ENCODE measurements at places on chromosomes 7 and 10. TPM values are rescaled to one million over a fixed set of nuclear protein-coding genes. Genes with fewer than 3 reads are reported as not detected.

The TRIM74 gene
- total RNA-seq, result 0.13 TPM

The VWA2 gene
- 1.8 TPM for total RNA-seq

The EPHA1 gene
- 51.5 TPM for total RNA-seq

The TBRG4 gene
- 90.3 TPM for total RNA-seq

The CABCOCO1 gene
- not detected for total RNA-seq

The SFRP4 gene
- 0.26 TPM for total RNA-seq

The SPDYE11 gene
- not detected for total RNA-seq

The NPSR1 gene
- not detected for total RNA-seq

The NOS3 gene
- total RNA-seq, result under 0.01 TPM

The HOXA9 gene
- not detected for total RNA-seq

The KNDC1 gene
- total RNA-seq, result under 0.01 TPM

The ELFN1 gene
- under 0.01 TPM for total RNA-seq

DNA sequence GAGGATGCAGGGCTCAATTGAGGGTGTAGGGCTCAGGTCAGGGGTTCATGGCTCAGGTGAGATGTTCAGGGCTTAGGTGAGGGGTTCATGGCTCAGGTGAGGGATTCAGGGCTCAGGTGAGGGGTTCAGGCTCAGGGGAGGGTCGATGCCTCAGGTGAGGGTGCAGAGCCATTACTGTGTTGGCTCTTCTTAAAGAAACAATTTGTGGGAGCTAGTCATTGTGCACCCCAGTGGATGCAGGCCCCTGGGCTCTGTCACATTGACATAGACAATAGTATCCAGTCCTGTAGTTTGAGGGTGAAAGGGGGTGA is 86.7 kb downstream of the ADCY1 start:
- no peak for DNase-seq

DNA sequence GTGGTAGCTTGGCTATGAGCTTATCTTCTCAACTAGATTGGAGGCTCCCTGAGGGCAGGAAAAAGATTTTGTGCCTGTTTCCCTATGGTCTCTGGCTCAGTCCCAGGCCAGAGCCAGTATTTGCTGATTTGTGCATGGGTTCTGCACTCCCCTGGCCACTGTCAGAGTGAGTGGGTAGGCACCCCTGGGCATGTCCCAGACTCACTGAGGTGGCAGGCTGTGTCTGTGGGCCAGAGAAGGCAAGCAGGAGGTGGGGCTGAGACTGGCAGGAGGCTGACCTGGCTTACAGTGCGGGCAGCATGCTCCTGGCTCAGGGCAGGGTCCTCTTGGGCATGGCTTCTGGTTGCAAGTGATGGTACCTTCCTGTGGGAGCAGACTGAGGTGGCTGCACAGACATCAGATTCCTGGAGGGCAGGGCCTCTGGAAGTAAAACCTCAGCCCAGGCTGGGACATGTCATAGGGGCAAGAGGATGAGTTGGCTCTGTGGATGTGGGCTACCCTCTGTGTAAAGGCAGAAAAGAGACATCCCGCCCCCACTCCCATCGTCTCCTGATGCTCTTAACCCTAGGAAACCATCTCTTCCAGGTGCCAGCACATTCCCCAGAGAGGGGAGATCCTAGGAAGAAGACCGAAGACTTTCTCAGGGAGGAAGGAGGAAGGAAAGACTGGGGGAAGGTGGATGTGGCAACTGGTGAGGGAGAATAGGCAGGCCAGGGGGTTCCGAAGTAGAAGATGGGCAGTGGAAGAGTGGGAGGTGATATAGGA is 4.3 kb downstream of the KCP start:
- DNase-seq, result no peak

DNA sequence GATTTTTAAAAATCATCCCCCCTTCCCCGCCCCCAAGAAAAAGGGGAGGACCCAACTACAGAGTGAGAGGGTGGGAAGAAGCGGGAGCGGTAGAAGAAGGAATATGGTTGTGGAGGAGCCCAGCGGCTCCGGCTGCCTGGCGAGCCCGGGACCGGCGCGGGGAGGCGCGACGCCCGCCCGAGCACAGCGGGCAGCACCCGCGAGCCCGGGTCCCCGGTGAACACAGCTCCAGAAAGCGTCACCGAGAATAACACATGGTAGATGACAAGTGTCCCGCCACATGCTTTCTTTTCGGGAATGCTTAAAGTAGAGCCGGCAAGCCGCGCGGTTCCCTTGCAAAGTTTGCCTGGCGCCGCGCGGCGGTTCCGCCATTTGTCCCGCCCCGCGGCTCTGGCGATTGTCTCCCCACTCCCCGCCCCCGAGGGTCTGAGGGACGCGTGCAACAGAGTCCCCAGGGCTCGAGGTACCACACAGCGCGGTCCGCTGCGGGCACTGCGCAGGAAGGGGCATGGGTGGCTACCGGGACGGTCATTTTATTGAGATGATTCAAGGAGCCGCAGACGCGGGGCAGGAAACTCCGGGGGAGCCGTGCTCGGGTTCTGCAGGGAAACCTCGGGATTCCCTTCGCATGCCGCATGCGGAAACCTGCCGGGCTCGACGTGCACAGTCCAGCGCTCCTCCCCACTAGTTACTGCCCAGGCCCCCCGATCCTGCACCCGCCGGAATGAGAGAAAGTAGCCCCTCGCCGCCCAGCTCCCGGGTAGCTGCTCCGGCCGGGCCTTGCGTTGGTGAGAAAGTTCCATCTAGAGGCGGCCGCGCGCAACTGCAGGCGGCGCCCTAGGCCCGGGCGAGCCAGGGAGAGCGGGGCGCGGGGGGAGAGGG is 781 bp upstream of the GRM8 start:
- peak; percentile 30 for DNase-seq

DNA sequence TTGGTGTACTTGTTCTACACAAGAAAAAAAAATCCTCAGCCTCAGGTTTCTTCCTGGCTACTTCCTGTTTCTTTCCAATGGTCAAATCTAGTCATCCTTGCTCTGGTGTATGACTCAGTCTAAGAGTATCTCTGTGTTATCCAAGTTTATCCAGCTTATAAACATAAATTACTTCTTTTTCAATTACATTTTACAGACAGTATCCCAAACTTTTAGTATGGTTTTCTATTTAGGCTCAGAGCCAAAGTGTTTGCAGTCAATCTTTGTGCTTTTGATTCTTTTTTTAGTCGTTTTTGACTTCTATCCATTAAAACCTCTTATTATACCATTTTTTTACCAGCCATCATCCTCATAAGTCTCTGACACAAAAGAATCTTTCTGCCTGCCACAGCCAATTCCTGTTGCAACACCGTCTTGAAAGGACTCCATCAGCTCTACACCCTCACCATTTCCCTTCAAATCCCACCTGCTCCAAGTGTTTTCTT is 294.6 kb downstream of the PTEN start:
- DNase-seq, result peak; percentile 85

GRCh38 chr7:115747174-115747573 is 283.4 kb downstream of the TFEC start:
- no peak for DNase-seq

DNA sequence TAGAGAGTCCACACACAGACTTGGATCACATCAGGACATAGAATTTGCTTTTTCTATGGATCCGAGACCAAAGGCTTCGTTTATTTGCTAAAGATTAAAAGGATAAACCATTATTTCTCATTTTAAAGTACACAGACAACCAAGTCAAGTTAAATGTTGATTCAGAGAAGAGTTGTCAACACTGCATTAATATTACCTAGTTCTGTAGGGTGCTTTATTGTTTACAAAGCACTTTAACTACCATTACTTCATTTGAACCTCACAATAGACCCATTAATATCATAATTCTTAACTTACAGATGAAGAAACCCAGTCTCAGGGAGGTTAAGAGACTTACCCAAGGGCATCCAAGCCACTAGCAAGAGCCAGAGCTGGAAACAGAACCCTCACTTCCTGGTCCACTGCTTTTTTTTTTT is 43.2 kb upstream of the GSAP start:
- DNase-seq, result no peak

DNA sequence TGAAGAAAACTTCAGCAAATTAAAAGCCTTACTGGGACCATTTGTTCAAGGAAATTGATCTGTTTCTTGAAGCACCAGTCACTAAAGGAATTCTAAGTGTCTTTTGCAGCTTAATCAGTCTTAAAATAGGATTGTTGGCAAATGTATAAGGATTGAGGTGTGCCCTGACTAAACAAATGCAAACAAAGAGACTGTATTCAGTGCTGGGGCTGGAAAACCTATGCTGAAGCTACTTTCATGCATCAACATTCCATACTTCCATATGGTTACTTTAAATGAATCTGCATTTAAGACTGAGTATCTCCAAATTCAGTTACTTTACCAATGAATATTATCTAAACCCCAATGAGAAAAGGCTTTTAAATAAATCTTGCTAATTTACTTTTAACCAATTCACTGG is 183.3 kb downstream of the ELAPOR2 start:
- no peak for DNase-seq

GRCh38 chr7:109844362-109844761 is 1246.6 kb upstream of the LRRN3 start:
- DNase-seq, result peak; percentile 43

GRCh38 chr10:25506821-25507335 is 332.1 kb downstream of the GPR158 start:
- DNase-seq, result no peak

DNA sequence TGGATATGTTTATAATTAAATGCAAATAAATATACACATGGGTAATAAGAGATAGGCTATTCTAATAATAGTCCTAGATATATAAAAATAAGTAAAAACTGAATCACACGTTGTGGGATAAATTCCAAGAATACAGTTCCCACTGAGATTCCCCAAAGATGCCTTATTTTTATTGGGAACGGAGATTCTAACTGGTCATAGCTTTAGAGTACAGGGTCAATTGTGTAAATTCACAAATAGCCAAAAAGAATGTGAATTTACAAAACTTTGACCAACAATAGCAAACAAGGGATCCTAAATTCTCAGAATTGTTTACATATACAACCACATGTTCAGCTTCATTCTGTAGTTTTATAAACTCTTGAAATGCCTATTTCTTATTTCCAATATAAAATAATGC is 65.0 kb downstream of the VSTM4 start:
- DNase-seq, result no peak

DNA sequence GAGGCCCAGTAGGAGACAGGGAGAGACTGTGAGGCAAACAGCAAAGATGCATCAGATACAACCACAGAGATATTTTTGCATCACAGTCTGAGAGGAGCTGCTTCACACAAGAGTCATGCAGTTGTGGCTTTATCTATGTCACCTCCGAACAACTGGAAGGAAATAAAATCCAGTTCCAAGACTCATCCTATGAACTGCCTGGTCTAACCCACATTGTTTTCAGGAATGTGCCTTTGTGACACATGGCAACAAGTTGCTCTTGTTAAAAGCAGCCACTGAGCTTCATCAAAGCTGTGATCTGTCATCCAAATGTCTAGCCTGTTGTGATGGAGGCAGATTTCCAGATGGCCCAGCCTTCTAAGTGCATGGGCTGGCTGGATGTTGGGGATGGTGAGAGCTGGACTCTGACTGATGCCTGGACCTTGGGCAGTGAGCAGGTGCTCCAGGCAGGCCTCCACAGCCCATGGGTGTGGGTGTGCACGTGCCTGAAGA is 255.0 kb downstream of the BMPER start:
- DNase-seq, result no peak

- no peak for DNase-seq
Observed at GRCh38 chr10:55024713-55025112, 223.7 kb upstream of the PCDH15 start.

- no peak for DNase-seq
Observed at GRCh38 chr7:71883415-71883814, 528.7 kb downstream of the CALN1 start.

GRCh38 chr7:140870003-140870402 is 54.7 kb downstream of the BRAF start:
- no peak for DNase-seq

DNA sequence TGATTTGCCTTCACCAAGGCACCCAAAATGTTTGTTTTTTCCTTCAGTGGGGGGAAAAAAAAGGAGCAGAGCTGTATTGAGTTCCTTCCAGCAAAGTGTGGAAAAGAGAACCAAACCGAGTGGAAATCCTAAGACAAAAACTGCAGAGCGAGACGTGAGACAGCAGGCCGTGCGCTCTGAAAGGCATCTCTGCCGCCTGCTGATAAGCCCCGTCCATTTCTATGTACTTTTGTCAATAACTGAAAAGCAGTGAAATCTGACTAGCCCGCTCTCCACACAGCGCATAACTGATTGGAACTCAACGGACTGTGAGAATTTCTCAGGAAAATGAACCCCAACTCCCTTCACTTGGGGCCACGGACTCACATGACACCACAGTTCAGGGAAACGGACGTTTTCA is 83.2 kb downstream of the COBL start:
- no peak for DNase-seq

- no peak for DNase-seq
Observed at GRCh38 chr7:152594801-152595200, 81.1 kb downstream of the XRCC2 start.

GRCh38 chr10:5447611-5448071 is 35.3 kb downstream of the NET1 start:
- peak; percentile 31 for DNase-seq

DNA sequence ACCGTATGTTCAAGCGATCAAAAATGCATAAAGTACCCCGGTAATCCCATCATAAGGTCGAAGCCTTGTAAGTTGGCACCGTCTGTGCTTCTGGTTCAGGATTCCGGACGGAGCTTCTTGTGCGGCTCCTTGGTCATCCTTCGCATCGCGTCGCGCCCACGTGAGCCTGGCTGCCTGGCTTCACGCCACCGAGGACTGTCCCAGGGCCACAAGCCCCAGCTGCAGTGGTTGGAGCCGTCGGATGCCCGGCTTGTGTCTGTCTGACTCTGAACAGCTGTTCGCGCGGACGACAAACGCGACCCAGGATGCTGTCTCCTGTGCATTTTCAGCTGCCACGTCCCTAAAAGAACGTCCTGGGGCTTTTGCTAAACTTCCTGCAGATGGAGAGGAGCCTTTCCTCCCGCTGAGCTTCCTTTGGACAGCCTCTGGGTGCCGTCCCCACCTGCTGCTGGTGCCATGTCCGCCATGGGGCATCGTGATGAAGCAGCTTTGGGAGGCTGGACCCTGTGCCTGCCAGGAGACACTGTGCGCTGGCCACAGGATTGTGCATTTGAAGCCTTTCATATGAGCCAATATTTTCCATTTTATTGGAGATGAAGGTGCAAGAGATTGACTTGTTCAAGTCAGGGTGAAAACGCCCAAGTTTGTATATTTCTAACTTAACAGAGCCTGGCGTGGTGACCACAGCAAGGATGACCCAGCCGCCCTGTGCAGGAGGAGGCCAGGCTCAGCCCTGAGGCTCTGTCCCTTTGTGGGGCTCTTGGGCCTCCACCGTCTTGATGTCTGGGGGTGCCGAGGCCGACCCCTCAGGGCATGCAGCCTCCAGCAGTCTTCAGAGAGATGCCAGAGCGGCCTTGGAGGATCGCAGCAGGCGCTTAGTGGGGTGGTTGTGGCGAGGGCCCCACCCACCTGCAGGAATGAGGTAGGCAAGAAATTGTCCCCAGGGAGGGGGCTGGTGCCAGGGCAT is 6.7 kb upstream of the JAKMIP3 start:
- no peak for DNase-seq

GRCh38 chr10:89651916-89652573 is 7.0 kb upstream of the PANK1 start:
- no peak for DNase-seq

GRCh38 chr10:26969145-26969926 is 108.6 kb upstream of the ABI1 start:
- DNase-seq, result no peak

- no peak for DNase-seq
Observed at GRCh38 chr10:118213436-118213835, 128.7 kb downstream of the FAM204A start.
